ENCODE measurements at places on chromosomes 3 and 15. TPM values are rescaled to one million over a fixed set of nuclear protein-coding genes. Genes with fewer than 3 reads are reported as not detected.

The UNC13C gene
- total RNA-seq: not detected

The INSYN1 gene
- 1.3 TPM for total RNA-seq

The TGM5 gene
- not detected for total RNA-seq

The FEZF2 gene
- not detected for total RNA-seq

The TUSC7 gene
- not detected for total RNA-seq
